ENCODE measurements at places on chromosomes 3 and 15.

- no peak overlapping the region for H3K27ac ChIP-seq
- H3K4me1 ChIP-seq = no peaks in the 10 kb centered on the region
- H3K36me3 ChIP-seq = no peaks in the 10 kb centered on the region
- DNase-seq = no peak
- H3K4me3 ChIP-seq = no peak overlapping the region
Measured at GRCh38 chr3:116045314-116045713, 400.0 kb downstream of the LSAMP start.

DNA sequence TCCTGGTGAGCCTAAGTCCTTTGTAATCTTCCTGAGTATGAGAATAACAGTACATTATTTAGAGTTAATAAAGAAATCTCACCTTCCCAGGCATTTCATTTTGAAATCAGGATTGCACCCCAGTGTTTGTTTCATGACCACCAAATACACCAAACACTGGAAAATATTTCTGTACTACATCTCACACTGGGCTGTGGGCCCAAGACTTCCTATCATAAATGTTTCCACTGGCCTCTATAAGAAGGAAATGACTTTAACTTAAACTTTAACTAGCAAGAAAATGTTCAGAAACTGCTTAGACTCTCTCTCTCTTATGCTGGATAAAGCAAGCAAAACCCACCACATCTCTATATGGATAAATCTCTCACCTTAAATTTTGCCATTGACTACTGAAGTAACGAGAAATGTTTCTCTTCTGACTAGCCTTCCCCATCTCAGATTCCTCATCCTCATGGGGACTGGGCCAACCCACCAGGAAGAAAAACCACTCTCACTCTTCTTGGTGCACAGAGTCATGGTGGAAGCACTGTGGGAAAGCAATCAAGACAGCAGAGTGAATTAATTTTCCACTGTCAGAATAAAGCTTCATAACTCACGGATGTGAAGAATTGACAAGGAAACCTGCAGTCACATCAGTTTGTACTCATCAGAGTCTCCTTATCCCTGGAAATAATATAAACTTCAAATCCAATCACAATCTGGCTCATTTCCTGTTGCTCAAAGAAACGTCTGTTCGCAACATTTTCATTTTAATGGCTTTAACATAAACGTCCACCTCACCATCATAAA, 859.6 kb downstream of the EPHA3 start:
- H3K27me3 ChIP-seq = no peaks in the 10 kb centered on the region
- H3K4me1 ChIP-seq = no peaks in the 10 kb centered on the region
- no peaks in the 10 kb centered on the region for H3K36me3 ChIP-seq
- DNase-seq = no peak
- no peak overlapping the region for H3K27ac ChIP-seq
- H3K4me3 ChIP-seq = no peak overlapping the region

- H3K27me3 ChIP-seq = no peaks in the 10 kb centered on the region
- H3K36me3 ChIP-seq = no peaks in the 10 kb centered on the region
- no peak for DNase-seq
- H3K4me3 ChIP-seq = no peak overlapping the region
Measured at GRCh38 chr3:161187046-161187445, 34.1 kb upstream of the NMD3 start.

DNA sequence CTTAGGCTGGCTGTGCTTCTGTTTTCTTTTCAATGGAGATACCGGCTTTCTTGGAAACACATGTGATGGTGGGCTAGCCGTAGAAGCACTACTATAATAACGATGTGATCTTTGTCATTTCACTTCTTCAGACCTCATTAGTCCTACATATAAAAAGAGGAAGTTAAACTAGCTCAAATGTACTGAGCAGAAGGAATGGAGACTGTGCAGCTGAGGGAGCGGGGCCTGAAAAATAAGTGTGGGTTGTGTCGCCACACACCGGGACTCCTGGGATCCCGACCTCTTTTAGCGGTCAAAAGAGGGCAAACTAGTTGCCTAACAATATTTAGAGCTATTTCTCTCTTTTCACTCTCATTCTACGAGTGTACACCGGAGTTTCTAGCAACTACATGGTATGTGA, 1.0 kb upstream of the RNF7 start:
- no peaks in the 10 kb centered on the region for H3K27me3 ChIP-seq
- H3K4me3 ChIP-seq = no peak overlapping the region
- peaks cover 28% of the 10 kb centered on the region for H3K4me1 ChIP-seq
- no peaks in the 10 kb centered on the region for H3K36me3 ChIP-seq
- no peak overlapping the region for H3K27ac ChIP-seq

All from vagina (tissue), 2 donors.